ENCODE measurements at places on chromosomes 1 and 21.

DNA sequence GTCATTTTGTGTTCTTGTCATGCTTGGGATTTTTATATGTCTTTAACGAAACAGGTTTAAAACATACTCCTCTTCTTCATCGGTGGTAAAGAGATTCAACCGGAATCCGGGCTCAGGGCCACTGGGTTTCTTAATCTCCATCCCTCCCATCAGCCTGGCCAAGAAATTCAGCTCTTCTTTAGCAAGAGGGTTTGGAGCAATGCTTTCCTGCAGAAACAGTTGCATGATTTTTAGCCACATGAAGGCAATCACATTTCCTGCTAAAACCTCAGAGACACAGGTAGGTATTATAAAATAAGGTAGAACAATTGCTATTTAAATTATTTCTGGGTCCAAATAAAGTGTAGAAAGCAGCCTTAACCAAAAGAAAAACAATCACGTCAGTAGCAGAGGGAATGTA lies 22.7 kb upstream of the LSM10 start:
- DNase-seq = no peak

DNA sequence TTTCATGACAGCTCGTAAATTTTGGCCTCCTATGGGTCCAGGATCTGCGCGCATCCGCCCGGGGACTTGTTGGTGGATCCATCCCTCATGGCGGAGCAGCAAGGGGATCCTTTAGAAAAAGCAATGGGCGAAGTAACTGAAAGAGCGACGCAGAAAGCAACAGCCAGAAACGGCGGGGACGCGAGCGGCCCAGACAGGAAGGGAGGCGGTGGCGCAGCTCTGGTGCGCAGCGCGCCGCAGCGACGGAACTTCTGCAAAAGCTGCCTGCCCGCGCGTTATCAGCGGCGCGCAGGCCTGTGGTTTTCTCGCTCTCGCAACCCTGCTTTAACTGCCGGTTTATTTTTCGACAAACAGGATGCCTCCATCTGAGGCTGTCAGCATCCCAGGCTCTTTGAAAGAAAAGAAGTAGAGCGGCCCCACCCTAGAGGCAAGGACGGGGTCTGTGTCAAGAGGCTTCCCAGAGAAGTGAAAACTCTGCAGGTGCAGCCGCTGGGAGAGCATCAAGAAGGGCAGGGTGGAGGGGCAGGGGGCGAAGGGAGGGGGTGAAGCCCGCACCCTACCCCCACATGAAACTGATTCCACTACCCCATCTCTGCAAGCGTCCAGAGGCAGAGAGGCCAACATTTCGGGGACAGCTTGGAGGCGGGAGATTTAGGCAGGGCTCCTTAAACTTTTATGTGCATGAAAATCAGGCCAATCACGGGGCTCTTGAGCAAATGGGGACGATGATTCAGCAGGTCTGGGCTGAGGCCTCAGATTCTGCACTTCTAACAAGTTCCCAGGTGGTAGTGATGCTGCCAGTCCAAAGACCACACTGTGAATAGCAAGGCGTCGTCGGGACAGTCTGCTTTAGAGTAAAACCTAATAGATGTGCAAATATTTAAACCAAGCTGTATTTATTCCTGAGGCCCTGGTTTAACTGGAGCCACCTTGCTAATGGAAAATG lies 22.2 kb downstream of the RUNX1 start:
- DNase-seq = peak; percentile 16

DNA sequence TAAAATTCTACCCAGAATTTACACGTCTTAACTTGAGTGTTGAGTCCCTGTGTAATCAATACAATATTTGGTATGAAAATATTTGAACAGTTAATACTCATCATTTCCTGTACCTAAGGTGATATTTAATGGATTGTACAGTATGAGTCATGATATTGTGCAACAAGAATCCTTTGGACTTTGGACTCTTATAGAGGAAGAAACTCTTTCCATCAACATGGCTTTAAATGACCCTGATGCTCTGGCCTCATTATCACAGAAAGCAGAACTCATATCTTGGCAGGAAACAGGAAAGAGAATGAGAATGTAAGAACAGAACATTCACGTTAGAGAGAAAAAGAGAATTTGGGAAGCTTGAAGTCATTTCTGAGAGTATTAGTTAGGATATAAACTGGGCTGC lies 168.8 kb upstream of the B3GALT2 start:
- no peak for DNase-seq

GRCh38 chr1:210252621-210253051 lies 20.0 kb downstream of the SERTAD4 start:
- no peak for DNase-seq

GRCh38 chr1:65880611-65881010 lies 87.9 kb downstream of the PDE4B start:
- DNase-seq = no peak

GRCh38 chr1:93638981-93639380 lies 42.7 kb downstream of the BCAR3 start:
- DNase-seq = peak; percentile 16

GRCh38 chr1:156822680-156823079 lies 6.0 kb upstream of the SH2D2A start:
- DNase-seq = no peak

GRCh38 chr1:14535619-14536355 lies 62.7 kb upstream of the KAZN start:
- DNase-seq = no peak

DNA sequence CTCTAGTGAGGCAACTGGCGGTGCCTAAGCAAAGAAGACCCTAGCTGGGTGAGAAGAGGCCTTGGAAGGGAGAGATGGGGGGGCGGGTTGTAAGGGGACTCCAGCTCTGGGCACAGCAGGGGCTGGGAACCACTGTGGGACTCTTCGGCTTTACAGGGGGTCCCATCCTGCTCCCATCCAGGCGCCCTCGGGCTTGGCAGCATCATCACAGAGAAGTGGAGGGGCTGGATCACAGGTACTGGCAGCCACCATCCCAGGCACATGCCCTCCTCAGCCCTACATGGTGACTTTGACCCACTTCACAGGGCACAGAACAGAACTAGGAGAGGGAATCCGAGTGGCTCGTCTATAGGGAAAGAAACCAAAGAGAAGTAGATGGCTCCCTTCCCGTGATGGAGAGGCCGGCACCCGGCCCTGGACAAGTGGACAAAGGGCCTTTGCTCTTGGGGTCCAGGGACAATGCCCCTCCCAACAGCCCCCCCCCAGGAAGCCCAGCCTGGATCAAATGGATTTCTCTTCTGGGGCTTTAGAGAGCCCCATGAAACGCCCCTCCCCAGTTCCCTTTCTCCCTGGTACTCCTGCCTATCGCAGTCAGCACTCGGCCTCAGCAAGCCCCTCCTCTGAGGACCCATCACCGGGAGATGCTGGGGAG lies 54.0 kb upstream of the ECE1 start:
- no peak for DNase-seq

DNA sequence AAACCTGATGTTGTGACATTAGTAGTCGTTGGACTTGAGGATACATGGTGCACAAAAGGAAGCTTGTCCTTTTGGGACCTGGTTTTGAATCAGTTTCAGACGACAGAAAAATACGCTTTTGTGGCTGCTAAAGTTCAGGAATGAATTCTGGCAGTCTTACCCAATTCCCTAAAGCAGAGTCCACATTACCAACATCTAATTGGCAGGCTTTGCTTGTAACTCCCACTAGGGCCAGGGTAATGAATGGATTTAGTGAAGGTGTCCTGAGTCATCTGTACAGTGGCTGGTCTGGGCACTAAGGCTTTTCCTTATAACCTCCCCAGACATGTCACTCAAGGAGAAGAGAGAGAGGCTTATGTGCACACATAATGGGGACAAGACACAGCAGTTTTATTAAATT lies 66.2 kb upstream of the RNPC3 start:
- peak; percentile 17 for DNase-seq

GRCh38 chr1:245673881-245674414 lies 519.2 kb downstream of the KIF26B start:
- DNase-seq = no peak

- DNase-seq = no peak
Measured at GRCh38 chr1:186717286-186717685, 37.1 kb upstream of the PTGS2 start.

DNA sequence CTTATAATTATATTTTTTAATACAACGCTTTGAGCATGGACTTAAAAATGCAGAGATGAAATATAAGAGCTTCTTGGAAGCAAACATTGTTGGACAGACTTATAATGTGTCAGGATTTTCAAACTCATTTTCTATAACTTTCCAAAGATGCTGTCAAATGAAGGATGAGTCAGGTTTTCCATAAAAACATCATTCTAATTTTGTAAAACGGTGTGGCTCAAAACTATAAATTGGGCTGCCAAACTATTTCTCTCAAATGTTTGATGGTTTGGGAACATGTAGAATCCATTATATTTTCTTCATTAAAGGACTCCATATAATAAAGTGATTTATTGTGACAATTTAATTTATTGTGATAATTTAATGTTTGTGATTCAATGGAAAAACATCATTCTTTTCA lies 511.2 kb downstream of the USP25 start:
- DNase-seq = no peak

- no peak for DNase-seq
Measured at GRCh38 chr1:182782587-182782913, 7.0 kb upstream of the NPL start.

- DNase-seq = no peak
Measured at GRCh38 chr1:90862782-90863181, 145.7 kb upstream of the BARHL2 start.

GRCh38 chr1:73382966-73383365 lies 815.0 kb downstream of the LRRIQ3 start:
- no peak for DNase-seq

- DNase-seq = peak; percentile 15
Measured at GRCh38 chr21:31872452-31873274, at the start of gene HUNK. TSS of gene HUNK (plus strand) at chr21:31873020. CDS start at chr21:31873675, 655 bp downstream.

DNA sequence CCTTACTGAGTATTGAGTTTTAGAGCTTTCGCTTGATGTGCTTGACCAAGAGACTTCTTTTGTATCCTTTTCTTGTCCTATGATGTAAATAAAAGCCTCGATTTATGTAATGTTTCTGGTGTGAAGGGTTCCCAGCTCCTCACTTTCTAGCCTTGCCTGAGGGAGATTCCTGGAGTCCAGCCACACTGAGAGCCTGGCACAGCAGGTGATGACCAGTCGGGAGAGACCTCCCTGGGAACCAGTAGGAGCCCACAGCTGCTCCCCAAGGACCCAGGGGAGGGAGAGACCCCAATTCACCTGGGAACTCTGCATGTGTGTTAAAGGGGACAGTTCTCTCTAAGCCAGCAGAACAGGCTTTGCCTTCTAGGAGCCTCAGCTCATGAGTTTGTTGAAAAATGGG lies 8.9 kb downstream of the C1orf115 start:
- no peak for DNase-seq

GRCh38 chr1:56591909-56592308 lies 12.5 kb upstream of the PLPP3 start:
- DNase-seq = no peak

GRCh38 chr1:207333620-207334019 lies 12.1 kb downstream of the CD55 start:
- DNase-seq = no peak

DNA sequence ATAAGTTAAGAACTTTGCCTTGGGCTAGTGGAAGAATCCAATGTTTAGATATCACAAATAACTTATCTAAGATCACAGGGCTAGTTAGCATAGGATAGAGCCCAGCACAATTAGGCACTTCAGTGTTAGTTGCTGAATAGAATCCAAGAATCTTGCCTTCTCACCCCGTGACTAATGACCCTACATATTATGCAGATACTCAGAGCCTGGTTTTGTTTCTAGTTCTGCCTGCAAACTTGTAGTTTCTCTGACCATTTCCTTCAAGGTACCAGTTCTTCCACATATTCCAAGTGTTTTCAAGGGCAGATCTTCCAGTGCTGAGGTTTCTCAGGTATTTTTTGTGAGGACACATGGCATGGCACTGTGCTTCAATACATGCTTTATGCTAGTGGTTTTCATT lies 239.3 kb downstream of the KCNK2 start:
- DNase-seq = no peak

GRCh38 chr1:201721082-201722049 lies 107.6 kb upstream of the IPO9 start:
- no peak for DNase-seq

- DNase-seq = peak; percentile 33
Measured at GRCh38 chr1:17563494-17564281, 24.2 kb downstream of the ARHGEF10L start.

DNA sequence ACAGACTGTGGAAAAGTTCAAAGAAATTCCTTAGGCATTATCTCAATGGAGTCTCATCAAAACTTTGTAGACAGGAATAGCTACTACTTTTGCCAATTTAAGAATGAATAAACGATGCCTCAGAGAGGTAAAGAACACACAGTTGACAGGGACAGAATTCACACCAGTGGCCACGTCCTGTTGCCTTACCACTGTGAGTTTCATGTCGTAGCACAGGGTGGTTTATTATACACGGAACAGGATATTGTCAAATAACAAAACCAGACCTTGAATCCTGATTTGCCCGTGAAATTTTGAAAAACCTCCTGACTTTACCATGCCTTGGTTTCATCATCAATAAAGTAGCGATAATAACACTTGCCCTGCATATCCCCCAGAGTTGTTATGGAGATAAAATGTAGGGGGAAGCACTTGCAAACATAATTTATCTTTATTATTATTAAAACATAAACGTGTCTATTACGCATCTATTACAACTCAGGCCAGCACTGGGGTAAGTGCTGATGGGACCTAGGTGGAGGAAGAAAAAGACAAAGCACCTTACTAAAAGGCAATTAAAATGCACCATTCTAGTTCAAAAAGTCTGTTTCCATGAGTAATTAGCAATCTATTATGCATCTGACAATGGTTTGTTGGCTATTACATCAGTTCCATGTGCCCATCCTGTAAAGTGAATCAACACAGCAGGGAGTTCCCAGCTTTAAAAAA lies 408.1 kb upstream of the RUNX1 start:
- DNase-seq = no peak

DNA sequence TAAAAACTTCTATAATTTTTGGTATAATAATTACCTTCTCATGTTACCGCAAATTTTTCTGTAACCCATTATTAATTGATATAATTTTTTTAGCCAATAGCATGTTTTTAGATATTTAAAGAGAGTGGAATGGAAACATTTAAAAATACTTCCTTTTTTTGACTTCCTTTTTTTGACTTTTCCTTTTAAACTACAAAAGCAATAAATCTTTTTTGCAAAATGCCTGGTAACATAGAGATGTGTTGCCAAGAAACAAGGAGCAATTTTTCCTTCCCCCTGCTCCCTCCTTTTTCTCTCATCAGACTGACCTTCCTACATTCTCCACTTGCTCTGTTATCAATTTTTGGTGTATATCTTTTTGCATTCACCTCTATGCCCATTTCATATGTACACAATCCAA lies 666.2 kb downstream of the ADGRL2 start:
- DNase-seq = no peak

DNA sequence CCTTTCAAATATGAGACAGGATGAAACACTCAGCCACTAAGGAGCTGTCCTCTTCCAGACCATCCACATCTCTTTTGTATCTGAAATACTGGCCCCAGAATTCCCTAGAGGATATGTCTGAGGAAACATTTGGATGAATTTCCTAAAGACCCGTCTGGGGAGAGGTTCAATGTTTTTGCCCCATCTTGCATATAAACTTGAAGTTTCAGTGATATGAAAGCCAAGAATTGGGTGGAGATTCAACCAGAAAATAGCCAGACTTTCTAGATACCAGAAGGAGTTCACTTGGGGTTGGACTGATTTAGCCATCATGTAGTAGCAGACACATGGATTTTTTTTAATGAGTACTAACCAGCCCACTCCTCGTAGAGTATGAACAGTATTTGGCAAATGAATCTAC lies 182.0 kb downstream of the PLPP3 start:
- DNase-seq = no peak

GRCh38 chr21:28822486-28823335 lies 170.0 kb downstream of the LTN1 start:
- no peak for DNase-seq
